NCI-H510A (cell line): ENCODE measurements at places on chromosomes 11 and 22.

GRCh38 chr11:7609015-7609414 lies 64.3 kb downstream of the CYB5R2 start:
- no peak for DNase-seq

- DNase-seq = no peak
These were observed 11.1 kb upstream of the CSF2RB start for GRCh38 chr22:36902143-36902926.

DNA sequence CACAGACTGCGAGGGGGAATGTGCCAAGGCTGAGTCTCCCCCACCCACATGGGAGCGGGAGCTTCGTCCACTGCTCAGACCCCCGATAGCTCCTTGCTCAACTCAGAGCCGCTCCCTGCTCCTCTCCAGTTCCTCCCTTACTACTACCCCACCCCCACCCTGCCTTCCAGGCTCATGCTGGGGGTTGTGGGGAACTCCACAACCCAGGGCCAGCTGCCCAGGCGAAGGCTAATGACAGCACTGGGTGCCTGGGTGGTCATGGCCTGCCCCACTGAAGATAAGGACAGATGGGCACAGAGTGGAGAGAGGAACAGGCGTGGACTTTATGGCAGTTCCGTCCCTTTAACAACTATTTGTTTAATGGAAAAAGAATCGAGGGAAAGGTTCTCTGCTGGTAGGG lies 73.7 kb downstream of the PDE2A start:
- no peak for DNase-seq

DNA sequence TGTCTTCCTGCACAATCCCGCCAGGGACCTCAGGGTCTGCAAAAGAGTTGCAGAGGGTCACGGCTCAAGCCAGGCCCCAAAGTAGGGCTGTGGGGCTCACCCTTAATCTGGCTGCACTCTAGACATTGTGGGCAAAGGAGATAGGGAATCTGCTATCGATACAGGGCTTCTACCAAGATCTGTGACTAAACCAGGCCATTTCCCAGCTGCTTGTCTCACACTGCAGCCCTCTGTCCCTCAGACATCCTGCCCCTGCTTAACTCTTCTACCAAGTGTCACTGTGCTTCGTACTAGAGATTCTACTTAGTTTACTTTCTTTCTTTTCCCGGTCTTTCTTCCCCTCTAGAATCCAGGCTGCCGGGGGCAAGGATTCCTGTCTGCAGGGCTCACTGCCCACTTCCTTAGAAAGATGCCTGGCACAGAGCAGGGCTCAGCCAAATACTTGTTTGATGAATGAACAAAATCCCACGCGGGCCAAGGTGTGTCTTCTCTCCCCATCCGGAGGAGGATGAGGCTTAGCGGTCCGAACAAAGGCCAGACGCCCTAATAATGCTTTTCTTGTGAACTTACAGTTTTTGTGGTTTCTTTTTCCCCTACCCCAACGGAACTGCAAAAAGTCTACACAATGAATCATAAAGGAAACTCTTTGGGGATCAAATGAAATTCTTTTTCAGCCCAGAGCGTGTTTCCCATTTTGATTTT lies 61.3 kb upstream of the ANO1 start:
- DNase-seq = no peak

DNA sequence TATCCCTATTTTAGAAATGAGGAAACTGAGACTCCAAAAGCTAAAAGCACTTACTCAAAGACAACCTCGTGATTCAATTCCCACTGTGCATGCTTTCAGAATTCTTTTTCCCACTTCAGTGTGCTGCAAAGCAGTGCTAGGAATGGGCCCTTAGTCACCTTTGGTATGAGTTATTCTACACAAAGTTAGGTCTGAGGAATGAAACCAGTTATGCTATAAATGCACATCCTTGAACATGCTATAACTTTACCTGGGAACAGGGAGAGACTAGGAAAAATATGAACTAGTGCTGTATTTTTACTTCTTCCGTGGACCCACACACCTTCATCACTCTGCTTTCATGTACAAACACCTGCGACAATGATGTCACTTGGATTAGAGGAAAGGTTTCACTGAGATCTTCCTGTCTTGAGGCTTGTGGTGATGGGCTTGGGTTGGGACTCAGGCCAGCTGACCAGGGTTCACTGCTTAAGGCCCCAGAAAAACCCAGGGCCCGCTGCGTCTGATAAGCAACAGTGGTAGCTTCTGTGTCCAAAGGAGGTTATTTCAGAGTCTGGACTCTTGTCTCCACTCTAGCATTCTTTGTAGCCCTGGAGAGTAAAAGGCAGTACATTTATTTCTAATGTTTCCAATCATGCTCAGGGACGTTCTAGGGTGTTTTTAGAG lies 81.6 kb downstream of the ZC3H12C start:
- no peak for DNase-seq

- no peak for DNase-seq
These were observed 25.1 kb downstream of the RPL27A start for GRCh38 chr11:8707541-8708191.

GRCh38 chr11:14105446-14105845 lies 142.9 kb downstream of the SPON1 start:
- no peak for DNase-seq

DNA sequence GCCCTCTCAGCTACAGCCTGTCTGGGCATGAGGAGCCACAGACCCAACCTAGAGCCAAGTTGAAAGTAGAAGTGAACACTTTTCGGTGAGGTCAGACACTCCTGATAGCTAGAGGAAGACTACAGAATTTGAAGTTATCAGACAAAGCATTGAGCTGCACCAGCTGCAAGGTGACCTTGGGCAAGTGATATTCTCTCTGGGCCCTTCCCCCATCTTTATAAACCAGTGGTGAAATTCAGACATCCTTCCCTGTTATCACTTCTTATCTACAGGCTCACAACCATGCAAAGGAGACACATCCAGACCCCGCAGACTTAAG lies 8.0 kb upstream of the PMM1 start:
- no peak for DNase-seq

DNA sequence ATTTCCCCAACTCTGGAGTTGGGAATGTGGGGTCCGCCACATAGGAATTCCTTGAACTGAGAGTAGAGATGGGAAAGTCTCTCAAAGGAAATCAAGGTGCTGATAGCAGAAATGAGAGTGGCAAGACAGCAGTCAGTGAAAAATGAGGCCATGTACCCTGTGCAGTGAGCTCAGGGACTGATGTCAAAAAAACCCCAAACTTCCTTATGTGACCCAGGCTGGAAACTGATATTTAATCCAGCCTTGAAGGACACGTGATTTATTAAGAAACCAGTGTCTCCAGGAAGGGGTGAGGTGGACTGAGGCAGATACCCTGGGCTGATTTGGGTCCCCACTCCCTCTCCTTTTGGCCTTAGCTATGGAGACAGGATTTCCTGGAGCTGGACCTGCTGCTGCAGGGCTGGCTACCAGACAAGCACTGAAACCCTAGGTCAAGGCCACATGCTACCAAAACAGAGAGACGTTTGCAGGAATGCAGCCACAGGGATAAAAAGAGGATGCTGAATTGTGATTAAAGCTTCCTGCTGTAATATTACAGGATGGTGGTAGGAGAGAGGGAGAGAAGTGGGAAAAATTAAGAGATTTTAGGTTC lies 25.3 kb upstream of the FCHSD2 start:
- DNase-seq = no peak

DNA sequence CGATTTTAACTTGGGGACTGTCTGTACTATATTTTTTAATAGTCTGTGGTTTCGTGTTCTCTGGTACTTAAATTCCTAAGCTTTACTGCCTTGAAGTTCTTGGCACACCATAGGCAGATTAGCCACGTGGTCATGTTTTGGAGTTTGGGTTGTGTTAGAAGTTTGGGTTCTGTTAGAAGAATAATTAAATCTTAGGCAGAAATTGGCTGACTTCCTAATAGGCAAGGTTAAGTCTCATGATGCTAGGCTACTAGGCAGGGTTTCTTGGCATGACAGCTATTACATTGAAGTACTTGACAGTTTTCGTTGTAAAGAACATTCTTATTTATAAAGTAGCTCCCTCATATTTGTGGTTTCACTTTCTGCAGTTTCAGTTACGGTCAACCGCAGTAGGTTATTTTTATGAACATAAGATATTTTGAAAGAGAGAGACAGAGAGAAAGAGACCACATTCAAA lies 30.0 kb upstream of the MMP7 start:
- no peak for DNase-seq

DNA sequence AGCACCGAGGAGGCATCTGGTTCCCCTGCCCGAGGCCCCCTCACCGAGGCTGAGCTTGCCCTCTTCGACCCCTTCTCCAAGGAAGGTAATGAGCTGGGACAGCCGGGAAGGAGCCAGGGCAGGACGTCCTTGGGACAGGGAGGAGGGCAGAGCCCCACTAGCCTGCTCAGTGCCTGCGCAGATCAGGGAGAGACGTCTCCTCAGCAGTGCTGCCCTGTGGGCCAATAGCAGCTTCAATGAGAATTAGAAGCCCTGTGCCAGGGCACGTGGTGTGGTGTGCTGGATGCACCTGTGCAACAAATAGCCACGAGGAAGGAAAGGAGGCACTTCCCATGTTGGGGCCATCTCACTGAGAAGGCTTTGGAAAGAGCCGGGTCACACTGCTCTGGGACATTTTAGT lies 5.4 kb upstream of the SAC3D1 start:
- no peak for DNase-seq

DNA sequence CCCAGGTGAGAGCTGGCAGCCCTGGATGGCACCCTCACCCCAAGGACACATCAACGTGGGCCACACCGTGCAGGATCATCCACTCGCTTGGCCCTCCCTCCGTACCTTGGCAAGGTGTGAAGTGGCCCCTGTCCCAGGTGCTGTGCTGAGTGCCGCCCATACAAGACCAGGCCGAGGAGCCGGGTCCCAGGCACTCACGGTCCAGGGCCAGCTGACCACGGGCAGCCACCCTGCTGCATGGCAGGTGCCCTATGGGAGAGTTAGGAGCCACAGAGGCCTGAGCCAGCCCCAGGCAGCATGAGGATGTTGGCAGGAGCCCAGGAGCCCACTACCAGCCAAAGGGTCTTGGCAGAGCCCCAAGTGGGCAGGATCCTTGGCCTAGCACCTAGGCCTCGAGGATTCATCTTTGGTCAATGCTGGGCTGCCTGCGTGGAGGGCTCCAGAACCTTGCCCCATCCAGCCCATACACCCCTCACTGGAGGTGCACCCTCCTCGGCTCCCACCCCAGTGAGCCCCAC lies 19.6 kb downstream of the RTN4R start:
- no peak for DNase-seq

DNA sequence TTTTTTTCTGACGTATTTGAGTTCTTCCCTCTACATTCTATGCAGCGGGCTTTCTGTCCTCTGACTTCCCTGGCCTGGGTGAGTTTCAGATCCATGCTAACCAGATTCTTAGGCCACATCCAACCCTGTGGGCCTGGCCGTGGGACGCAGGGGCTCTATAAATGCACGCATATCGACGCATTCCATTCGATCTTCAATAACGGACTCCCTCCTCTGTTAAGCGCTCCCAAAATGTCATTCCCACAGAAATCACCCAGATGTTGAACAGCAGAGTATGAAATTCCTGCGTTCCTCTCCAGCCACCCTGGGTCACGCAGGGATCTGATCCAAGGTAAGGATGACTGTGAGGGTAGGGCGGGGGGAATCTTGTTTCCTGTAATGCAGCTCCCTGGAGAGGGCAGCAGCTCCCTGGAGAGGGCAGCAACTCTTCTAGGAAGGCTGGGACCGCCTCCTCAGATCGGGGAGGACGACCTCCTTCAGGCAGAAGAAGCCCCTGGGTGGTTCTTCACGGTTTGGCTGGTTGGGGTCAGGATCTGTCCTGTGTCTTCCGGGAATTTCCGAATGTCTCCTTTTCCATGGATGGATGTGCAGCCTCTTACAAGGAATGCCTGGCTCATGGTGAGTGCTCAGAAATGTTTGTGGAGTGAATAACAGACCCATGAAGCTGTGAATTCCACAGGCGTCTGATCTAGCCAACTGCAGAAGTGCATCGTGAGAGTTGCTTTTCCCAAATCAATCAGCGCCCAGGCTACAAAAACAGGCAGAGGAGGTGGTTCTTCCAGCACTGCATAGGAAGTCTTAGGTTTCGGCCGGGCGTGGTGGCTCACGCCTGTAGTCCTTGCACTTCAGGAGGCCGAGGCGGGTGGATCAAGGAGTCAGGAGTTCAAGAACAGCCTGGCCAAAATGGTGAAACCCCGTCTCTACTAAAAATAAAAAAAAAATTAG lies 12.2 kb downstream of the MRGPRD start:
- no peak for DNase-seq

DNA sequence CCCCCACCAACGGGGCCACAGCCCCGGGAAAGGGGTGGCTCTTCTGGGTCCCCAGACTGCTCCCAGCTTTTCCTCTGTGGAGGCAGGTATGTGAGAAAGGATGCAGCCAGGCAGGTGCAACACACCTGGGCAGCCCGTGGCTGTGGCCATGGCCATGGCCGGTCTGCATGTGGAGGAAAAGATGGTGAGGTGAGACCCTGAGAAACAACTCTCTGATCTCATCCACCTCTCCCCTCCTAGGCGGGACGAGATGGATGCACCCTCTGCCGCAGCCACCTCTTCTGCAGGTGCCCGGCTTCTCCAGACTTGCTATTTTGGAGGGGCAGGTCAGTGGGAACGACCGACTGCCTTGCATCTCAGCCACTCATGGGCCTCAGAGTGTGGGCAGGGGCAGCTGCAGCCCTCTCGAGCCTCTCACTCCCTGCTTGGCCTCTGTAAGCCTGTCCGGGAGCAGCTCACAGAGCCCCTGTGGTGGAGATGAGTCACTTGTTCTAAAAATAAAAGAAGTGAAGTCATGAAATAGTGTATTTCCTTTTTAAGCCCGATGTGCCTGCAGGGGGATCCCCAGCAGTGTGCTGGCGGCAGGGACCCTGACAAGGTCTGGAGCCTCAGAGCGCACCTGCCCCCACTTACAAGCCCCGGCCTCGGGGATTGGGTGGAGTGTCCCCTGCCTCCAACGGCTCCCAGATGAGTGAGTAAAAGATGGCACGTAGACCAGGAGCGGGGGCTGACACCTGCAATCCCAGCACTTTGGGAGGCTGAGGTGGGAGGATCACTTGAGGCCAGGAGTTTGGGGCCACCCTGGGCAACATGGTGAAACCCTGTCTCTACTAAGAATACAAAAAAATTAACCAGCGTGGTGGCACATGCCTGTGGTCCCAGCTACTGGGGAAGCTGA lies 10.7 kb downstream of the SMIM38 start:
- DNase-seq = no peak

DNA sequence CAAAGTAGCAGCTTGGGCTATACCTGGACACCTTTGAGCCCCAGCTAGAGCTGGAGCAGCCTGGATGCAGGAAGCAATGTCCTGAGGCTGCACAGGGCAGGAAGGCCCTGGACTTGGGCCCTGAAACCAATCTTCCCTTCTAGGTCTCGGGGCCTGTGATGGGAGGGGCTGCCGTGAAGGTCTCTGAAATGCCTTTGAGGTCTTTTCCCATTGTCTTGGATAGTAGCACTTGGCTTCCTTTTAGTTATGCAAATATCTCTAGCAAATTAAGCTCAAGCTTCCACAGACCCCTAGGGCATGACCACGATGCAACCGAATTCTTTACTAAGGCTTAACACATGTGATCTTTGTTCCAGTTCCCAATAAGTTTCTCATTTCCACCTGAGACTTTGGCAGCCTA lies 40.0 kb downstream of the LINC01488 start:
- no peak for DNase-seq

DNA sequence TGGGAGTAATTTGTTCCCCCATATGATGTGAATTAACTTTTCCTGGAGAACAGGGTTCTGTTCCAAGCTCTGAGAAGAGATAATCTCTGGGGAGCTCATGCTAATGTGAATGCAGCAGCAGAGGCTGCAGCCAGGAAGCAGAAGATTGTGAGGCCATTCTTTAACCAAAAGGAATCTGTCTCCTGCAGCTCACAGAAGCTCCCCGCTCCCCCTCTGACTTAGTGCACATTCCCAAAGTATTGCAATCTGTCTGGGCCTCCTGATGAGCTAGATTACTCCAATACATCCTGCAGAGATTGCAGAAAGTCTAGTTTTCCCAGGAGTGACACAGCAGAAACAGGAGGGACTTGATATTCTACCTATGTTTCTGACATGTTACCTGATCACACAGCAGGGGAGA lies 420.6 kb upstream of the FAT3 start:
- no peak for DNase-seq
